ENCODE measurements at places on chromosomes 4 and X.

GRCh38 chr4:122712782-122713181 lies 19.7 kb upstream of the BBS12 start:
- DNase-seq = no peak

DNA sequence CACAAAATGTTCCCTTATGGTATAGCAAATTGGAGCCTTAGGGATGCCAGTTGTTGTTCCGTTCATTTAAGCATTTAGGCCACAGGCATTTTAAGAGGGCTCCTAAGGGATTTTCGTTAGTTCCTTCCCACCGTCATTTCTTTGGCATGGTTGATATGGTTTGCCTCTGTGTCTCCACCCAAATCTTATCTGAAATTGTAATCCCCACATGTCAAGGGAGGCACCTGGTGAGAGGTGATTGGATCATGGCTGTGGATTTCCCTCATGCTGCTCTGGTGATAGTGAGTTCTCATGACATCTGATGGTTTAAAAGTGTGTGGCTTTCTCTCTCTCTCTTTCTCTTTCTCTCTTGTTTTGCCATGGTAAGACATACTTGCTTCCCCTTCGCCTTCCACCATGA lies 104.1 kb downstream of the ASB9 start:
- no peak for DNase-seq

DNA sequence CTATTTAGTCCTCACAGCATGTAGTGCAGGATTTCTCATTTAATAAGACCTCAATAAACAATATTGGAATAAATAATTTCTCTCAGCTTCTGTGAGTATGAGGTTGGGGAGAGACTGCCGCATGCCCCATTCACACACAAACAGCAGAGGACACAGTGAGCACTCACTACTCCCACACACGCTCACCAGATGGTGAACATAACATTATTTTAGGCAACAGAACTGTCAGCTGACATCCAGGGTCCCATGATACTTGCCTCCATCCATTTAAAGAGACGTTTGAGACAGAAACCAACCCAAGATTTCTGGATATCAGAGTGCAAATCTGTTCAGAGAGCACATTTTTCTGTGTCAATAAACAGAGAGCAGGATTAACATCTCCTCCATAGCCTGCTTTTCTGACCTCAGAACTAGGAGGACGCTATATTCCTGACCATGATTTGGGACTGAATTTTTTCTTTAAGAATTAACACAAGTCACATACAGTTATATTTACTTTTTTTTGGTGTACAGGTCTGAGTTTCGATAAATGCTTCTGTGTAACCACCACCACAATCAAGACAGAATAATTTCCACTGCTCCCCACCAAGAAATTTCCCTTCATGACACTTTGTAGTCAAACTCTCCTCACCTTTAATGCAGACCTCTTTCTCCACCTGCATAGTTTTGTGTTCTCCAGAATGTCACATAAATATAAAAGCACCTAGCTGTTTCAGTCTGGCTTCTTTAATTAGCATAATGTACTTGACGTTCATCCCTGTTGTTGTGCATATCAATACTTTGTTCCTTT lies 16.7 kb downstream of the GPRIN3 start:
- DNase-seq = no peak

- DNase-seq = no peak
These were observed 261.8 kb upstream of the TAPT1 start for GRCh38 chr4:16488084-16488483.

GRCh38 chr4:180636696-180637404 lies 1606.4 kb upstream of the TENM3 start:
- no peak for DNase-seq

- DNase-seq = no peak
These were observed 66.9 kb upstream of the PPARGC1A start for GRCh38 chr4:23956601-23957364.

DNA sequence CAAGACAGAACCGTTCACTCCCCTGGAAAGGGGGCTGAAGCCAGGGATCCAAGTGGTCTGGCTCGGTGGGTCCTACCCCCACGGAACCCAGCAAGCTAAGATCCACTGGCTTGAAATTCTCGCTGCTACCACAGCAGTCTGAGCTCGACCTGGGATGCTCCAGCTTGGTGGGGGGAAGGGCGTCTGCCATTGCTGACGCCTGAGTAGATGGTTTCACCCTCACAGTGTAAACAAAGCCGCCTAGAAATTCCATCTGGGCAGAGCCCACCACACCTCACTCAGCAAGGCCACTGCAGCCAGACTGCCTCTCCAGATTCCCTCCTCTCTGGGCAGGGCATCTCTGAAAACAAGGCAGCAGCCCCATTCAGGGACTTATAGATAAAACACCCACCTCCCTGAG lies 13.4 kb upstream of the PBDC1 start:
- no peak for DNase-seq

GRCh38 chr4:183658362-183659028 lies 490 bp downstream of the RWDD4 start:
- peak; percentile 17 for DNase-seq

DNA sequence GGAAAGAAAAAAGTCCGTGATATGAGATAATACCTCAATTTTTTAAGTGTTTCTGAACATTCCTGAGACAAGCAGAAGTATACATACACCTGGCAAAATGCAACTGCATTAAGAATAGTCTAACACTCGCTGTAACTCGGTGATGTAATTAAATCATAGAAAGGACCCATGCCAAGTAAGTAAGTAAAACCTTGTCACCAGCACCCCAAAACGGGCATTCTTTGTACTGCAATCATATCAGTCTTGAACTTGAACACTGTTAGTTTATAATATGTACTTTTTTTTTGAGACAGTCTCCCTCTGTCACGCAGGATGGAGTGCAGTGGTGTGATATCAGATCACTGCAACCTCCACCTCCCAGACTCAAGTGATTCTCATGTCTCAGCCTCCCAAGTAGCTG lies 47.4 kb downstream of the SMIM14 start:
- DNase-seq = no peak

DNA sequence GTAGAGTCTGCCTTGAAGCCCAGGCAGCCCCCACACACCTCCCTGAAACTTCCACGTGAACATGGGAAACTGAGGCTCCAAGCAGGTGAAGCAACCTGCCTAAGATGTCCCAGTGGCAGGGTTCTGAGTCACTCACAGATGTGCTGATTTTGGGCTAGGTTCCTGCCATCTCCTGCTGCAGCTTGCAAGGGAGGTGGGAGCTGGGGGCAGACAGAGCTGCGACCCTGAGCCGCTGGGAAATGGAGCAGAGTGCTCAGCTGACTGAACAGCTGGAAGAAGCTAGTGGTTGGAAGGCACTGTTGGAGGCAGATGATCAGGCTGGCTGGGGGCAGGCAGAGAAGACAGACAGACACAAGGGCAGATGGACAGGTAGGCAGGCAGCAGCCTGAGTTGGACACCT lies 3.6 kb upstream of the FATE1 start:
- DNase-seq = no peak

DNA sequence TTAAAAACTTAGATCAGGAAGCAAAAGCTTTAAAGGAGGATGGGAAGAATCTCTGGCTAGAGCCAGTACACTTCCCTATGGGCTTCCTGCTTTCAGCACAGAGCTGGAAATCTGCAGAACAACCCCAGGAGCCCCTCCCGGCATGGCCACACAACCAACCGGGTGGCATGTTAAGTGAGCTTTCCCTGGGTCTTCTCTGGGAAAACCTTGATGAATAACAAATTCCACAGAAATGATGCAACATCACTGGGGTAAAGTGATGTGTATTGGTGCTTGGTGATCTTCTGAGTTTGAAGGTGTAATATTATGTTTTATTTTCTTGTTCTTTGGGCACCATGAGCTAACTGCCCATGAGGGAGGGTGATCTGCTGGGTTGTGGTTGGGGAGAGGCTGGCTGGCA lies 22.1 kb downstream of the NHS start:
- no peak for DNase-seq

DNA sequence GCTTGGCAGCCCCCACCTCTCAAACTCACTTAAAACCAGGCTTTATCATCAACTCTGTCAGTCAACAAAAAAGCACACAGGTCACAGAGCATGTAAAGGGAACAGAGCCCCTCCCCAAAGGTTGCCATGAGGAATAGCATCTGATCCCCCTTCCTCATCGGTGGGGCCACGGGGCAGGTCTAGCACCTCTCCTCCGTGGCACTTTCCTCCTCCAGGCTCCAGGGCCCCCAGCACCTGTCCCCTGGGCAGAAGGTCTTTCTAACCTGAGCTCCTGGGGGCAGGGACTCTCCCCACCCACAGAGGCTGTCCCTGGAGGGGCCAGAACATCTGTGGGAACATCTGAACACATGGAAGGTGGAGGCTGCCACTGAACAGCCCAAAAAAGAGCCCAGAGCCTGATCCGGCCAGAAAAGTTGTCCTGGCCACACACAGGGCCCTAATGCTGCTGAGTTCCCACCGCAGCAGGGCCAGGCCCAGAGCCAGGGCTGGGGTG lies 65.7 kb downstream of the ZFYVE28 start:
- no peak for DNase-seq

GRCh38 chrX:19863857-19864223 lies 23.6 kb downstream of the SH3KBP1 start:
- DNase-seq = no peak

- no peak for DNase-seq
These were observed 105.1 kb upstream of the RAPGEF2 start for GRCh38 chr4:158997660-158998349.

DNA sequence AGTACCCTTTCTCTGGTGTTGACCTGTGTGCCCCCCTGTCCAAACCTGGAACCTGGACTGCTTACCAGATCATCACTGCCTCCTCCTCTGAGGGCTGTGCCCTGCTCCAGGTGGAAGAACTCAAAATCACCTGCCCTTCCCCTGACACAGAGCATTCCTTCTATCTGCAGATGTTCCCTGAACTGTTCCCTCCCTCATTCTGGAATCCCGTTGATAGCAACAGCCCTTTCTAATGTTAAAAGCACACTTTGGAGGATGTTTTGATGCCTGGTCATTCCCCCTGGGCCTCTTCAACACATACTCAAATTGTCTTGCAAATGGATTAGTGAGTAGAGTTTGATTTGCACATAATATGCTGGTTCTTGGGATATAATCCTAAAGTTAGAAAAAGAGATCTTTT lies 225.8 kb downstream of the FGF13 start:
- DNase-seq = no peak

GRCh38 chrX:11952176-11952720 lies 186.0 kb upstream of the FRMPD4 start:
- DNase-seq = no peak

Data from activated T-cell treated with anti-CD3 and anti-CD28 coated beads for 48 hours (primary cell).